ENCODE measurements at places on chromosomes 2 and 18. TPM values are rescaled to one million over a fixed set of nuclear protein-coding genes. Genes with fewer than 3 reads are reported as not detected.

Gene LRPPRC
- 78.1 TPM for total RNA-seq

Gene IL36A
- not detected for total RNA-seq

Gene CYTIP
- 5.5 TPM for total RNA-seq

Gene RAD51AP2
- total RNA-seq = not detected

Gene STK39
- total RNA-seq = 7.5 TPM

Gene C2orf72
- total RNA-seq = 20.5 TPM

Gene INO80B
- total RNA-seq = 79.4 TPM

Gene LIMS3
- 21.9 TPM for total RNA-seq
